Naive thymus-derived CD4-positive, alpha-beta T cell (primary cell): ENCODE measurements at places on chromosomes 13 and 19. TPM values are rescaled to one million over a fixed set of nuclear protein-coding genes. Genes with fewer than 3 reads are reported as not detected.

The SLC17A7 gene
- 0.22 TPM for total RNA-seq

The ZNF121 gene
- 28.3 TPM for total RNA-seq

- DNase-seq = no peak
Measured at GRCh38 chr13:51004918-51005460, 95.4 kb downstream of the RNASEH2B start.

GRCh38 chr19:2551864-2552185 lies 75.9 kb downstream of the GADD45B start:
- DNase-seq = no peak

- DNase-seq = peak; percentile 47
Measured at GRCh38 chr13:48580185-48580803, 47.4 kb upstream of the RCBTB2 start.

- no peak for DNase-seq
Measured at GRCh38 chr13:32299893-32300292, 15.3 kb downstream of the ZAR1L start.

GRCh38 chr13:98976941-98977340 lies 923 bp downstream of the DOCK9 start:
- no peak for DNase-seq

GRCh38 chr13:95564733-95565291 lies 12.3 kb downstream of the CLDN10 start:
- DNase-seq = no peak
